ENCODE measurements at places on chromosomes 4 and X.

DNA sequence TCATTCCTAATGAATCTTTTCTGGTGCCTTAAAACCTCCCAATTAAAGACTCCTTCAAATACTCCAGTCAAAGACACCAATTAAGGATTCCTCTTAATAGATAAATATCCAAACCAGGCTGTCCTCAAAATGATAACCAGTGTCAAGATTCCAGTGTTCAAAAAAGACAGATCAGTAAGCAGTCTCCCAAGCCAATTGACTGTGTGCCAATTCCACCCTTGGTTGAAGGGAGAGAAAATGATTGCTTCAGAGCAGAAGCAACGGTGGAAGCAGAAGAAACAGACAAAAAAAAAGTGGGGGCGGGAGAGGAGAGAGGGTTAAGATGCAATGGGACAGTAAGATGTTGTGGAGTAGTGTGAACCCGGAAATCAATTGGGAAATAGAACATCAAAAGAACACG, 216.0 kb upstream of the FTHL17 start:
- no peak for DNase-seq

DNA sequence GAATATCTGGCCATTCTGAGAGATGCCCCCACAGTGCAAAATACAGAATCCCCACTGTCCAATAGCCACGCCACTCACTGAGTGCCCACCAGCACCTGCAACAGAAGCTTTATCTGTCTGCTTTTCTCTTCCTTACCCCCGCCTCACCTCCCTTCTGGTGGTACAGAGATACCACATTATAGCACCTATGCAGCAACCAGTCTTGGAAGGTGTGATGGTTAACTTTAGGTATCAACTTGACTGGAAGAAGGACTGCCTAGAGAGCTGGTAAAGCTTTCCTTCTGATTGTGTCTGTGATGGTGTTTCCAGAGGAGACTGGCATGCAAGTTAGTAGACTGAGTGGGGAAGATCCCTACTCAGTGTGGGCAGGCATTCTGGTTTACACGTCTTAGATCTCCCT, 61.8 kb upstream of the TXK start:
- DNase-seq = no peak

DNA sequence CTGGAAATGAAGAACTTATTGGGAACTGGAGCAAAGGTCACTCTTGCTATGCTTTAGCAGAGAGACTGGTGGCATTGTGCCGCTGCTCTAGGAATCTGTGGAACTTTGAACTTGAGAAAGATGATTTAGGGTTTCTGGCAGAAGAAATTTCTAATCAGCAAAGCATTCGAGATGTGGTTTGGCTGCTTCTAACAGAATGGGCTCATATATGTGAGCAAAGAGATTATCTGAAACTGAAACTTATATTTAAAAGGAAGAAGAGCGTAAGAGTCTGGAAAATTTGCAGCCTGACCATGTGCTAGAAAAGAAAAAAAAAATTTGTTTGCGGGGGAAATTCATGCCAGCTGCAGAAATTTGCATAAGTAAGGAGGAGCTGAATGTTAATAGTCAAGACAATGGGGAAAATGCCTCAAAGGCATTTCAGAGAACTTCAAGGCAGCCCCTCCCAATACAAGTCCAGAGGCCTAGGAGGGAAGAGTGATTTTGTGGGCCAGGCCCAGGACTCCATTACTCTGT, 35.9 kb upstream of the PAPSS1 start:
- DNase-seq = no peak

- no peak for DNase-seq
Measured at GRCh38 chr4:165814256-165815020, 58.6 kb upstream of the TLL1 start.

DNA sequence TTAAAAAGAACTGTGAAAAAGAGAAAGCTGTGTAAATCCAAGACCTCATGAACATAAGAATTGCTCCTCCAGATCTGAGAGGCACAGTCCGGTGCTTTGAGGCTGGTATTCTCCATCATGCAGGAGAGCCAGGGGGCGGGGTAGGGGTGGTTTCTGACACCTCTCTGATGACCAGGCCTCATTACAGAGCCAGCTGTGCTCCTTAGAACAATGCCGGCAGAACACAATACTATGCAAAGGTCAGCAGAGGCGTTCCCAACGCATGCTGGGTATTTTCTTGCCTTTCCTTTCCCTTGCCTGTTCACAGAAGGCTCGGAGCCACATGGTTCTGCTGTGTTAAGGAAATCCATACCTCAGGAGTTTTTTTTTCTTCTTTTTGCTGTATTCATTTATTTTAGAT, 91.2 kb upstream of the SOD3 start:
- DNase-seq = no peak

DNA sequence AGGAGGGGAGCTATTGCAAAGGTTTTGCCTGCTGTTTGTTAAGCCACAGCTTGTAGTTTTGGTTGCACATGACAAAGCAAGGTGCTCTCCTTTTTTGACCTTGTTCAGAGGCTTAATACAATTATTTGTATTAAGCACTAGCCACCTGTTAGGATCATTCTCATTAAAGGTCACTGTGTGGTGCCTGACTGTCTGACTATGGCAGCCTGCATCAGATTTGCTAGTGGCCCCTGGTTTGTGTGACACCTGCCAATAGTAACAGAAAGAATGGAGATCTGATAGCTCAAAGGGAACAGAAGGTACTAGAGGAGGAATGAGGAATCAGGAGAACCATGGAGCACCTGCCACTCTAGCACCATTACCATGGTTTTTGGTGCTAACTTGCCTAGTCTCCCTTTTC, 102.5 kb downstream of the POLA1 start:
- no peak for DNase-seq

- no peak for DNase-seq
Measured at GRCh38 chrX:97494756-97495372, 611.2 kb downstream of the RPA4 start.

DNA sequence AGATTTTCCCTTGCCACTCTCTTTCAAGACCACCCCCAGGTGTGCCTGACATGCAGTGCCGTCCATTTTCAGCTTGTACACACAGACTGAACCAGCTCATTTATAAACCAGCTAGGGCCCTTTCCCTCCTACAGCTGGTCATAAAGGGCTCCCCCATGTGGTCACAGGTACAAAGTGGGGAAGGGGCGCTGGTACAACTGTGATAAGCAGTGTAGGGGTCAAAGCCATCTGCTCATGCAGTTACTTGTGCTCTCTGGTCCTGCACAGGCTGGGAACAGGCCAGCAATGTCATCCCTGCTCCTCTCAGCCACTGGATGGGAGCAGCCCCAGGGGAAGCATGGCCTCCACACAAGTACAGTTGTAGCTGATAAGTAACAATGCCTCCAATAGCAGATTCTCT, 20.6 kb downstream of the GABRQ start:
- DNase-seq = no peak

- DNase-seq = no peak
Measured at GRCh38 chr4:26909369-26909768, 48.7 kb downstream of the STIM2 start.

DNA sequence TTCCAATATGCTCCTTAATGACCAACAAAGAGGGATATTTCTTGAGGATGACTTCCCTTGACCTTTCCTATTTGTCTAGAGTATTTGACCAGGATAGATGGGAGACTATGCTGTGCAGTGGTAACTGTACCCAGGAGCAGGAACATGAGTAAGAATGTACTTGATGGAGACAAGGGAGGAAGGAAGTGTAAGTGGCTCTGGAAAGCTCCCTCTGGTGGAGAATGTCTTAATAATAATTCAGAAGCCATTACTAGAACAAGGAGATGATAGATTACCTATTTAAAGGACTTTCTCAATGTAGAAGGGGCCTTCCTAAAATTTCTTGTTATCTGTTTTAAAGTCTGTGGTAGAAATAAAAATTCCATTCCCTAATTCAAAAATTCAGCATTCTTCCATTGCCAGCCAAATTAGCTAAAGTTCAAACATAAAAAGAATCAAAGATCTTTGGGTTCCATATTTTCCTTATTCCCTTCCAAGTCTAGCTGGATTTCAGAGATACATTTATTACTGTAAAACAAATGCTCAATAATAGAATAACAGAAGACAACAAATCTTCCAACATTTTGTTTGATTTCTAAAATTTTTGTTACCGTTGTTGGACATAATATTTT, 83.8 kb downstream of the GRID2 start:
- DNase-seq = peak; percentile 11

- DNase-seq = no peak
Measured at GRCh38 chrX:84993150-84993549, 10.5 kb upstream of the APOOL start.

GRCh38 chr4:104589264-104589868, 94.7 kb upstream of the CXXC4 start:
- no peak for DNase-seq

- DNase-seq = no peak
Measured at GRCh38 chr4:2786794-2787229, 6.1 kb upstream of the SH3BP2 start.

- DNase-seq = peak; percentile 18
Measured at GRCh38 chrX:49001521-49002090, 458 bp downstream of the GRIPAP1 start.

- DNase-seq = peak; percentile 11
Measured at GRCh38 chrX:149541521-149542047, 772 bp downstream of the EOLA1 start.

DNA sequence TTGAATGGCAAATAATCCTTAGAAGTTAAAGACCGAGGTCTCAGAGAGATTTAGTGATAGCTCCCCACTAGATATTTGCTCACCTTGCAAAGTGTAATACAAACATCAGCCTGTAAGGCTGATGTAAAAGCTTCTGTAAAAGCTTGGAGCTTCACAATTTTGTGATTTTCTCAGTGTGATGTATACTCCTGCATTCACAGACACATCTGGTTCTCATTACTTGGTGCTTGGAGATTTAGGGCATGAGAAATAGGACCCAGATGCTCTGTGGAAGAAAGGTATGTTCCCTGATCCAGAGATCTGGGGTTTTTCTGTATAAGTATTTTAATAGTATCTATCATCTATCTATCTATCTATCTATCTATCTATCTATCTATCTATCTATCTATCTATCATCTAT, 1664.3 kb downstream of the C4orf33 start:
- DNase-seq = no peak

- DNase-seq = no peak
Measured at GRCh38 chr4:5712517-5712916, 1.5 kb downstream of the EVC start.

- no peak for DNase-seq
Measured at GRCh38 chr4:120838784-120839183, 83.7 kb downstream of the PRDM5 start.

DNA sequence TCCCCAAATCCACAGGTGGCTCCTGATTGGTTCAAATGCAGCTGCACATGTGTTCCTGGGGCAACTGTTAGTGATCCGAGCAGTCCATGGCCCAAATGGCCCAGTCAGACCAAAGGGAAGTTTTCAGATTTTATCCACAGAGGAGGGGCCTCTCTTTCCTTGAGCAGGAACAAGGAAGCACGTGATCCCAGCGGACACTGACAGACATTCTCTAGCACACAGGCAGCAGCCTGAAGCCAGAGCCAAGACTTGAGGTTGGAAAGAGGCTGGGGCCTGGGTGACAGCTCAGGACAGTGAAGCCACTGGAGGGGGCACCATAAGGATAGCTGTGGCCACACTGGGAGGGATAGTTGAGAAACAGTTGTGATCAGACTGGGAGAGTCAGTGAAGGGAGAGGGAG, 3.5 kb upstream of the ZFP92 start:
- no peak for DNase-seq

DNA sequence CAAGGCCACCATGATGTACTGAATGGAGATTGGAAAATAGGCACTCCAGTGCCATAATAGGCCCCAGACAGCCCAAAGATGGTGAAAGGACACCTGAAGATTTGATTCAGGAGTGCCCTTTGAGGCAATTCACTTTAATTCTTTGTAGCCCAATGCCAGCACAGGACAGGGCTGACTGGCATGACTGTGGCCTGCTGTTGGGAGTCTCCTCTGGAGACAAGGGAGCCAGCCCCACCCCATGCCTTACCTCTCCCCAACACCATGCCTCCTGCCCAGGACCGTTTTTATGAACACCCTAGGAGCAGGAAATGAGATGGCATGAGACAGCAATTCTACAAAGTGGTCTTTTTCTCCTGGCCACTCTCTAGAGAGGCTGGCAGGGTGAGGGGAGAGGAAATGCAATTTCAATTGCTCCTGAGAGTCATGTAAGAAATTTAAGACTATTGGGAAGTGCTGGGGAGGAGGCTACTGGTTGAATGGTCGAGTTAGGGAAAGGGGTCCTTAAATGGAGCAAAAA, 94.2 kb upstream of the MAMLD1 start:
- no peak for DNase-seq

DNA sequence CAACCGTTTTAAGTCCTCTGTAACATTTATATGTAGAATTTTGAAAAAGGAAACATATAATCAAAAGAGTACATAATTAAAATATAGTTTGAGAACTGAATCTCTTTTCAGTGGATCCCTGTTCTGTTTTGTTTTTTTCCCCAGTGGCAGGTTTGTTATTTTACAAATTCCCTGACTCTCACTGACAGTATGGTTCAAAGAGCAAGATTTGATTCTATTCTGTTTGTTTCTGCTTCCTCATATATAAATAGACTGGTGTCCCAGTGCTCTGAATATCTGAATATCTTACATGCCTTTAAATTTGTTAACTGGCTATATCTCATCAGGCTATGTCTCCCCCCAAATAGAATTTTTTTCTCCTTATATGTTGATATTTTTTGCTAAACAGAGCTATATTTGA, 16.6 kb downstream of the SULT1E1 start:
- no peak for DNase-seq

DNA sequence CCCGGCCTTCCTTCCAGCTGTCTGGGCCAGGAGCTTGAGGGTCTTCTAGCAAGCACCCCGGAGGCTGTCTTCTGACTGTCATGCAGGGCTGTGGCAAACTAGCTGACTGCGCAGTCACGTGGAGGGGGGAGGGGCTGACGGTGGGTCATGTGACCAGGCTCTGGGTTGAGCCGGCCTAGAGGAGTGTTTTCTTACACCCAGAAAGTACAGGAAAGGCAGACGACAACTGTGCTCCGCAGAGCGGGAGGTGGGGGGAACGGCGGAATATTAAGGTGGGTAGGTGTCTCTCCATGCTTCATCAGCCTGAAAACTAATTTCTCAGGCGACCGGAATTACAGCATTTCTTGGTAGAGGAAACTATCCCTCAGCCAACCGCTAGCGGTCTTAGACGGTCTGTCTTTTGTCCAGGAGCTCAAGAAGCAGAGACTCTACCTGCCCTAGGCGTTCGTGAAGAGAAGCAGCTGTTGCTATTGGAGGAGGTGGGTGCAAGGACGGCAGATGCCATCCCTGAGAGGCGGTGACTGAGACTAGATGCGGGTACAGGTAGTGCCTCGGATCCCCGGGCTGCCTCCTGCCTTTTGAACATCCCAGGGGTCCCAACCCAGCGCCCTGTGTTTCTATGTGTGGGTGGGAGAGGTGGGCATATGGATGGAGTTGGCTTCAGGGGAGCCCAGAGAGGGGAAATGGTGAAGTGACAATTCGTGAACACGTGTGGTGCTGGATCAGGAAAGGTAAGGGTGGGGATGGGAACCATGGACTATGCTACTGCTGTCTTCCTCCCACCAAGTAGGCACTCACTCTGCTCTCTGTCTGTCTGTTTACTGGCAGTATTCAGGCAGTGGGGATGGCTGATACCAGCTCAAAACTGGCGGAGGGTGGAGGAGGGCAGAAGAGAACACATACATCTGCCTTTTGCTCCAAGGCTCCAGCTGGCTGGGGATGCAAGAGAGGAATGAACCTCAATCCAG, 8.8 kb downstream of the GPRASP1 start:
- peak; percentile 73 for DNase-seq
